ENCODE measurements at places on chromosomes 12 and 14. TPM values are rescaled to one million over a fixed set of nuclear protein-coding genes. Genes with fewer than 3 reads are reported as not detected.
A peak's percentile ranks its signal among the peaks of the same experiment; 100 is the strongest.

DNA sequence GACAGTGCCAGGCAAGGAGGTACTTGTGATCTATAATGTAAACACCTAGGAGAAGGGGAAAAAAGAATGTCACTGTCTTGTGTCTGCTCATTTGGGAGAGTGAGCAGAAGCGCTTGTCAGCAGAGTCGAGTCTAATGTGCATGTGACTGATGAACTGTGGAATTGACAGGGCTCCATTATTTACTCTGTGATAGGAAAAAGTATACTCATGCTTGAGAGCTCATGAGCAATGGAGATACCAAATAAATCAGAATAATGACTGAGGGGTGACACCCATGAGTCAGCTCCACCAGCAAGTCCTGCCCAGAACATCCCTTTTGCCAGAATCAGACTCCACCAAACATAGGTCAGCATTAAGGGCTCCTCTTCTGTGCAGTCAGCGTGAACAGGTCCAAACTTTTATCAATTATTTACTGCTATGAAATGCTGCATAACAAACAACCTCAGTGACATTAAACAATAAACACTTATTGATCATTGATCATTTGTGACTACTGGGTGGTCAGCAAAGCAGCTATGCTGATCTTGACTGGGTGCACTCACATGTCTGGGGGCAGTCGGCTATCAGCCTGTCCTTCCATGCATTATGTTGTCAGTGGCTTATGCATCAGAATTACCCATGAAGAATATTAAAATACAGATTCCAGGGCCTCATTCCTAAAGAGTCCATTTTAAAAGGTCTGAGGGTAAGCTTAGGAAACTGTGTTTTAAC is 29.2 kb upstream of the WSCD2 start:
- H3K4me1 ChIP-seq: peaks cover 16% of the 10 kb centered on the region
- no peaks in the 10 kb centered on the region for H3K36me3 ChIP-seq
- no peak overlapping the region for H3K27ac ChIP-seq
- no peaks in the 10 kb centered on the region for H3K27me3 ChIP-seq

DNA sequence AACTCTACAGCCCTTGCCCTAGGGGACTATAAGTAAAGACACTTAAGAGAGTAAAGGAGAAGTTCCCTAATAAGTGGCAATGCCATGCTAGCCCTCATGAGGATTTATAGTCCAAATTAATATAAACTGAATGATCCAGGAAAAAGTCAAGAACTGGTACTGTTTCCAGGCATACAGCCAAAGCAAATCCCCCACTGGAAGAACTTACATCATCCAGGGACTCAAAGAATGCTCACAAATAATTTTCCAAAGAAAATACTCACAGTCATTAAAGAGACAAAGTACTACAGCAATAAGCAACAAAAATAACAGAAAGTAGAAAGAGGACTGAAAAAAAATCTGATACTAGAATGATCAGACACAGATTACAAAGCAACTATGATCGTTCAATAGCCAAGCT is 79.7 kb upstream of the RAP1B start:
- no peak overlapping the region for H3K4me3 ChIP-seq
- H3K4me1 ChIP-seq: no peaks in the 10 kb centered on the region
- DNase-seq: no peak
- H3K36me3 ChIP-seq: no peaks in the 10 kb centered on the region
- H3K27me3 ChIP-seq: no peaks in the 10 kb centered on the region

- no peak overlapping the region for H3K27ac ChIP-seq
- peaks cover 2% of the 10 kb centered on the region for H3K4me1 ChIP-seq
Measured at GRCh38 chr14:20667957-20668356, 16.4 kb upstream of the RNASE4 start.

GRCh38 chr12:88578276-88579160 is 1.8 kb downstream of the KITLG start:
- DNase-seq: peak; percentile 19
- H3K4me1 ChIP-seq: peaks cover 63% of the 10 kb centered on the region
- peaks cover 16% of the 10 kb centered on the region for H3K27me3 ChIP-seq
- peak overlapping the region; percentile 37 for H3K27ac ChIP-seq
- H3K4me3 ChIP-seq: peak overlapping the region; percentile 95

CCDC196 gene
- total RNA-seq: not detected

CELA1 gene
- not detected for total RNA-seq

TROAP gene
- total RNA-seq: 89.2 TPM

HSPA2 gene
- total RNA-seq: 40.7 TPM

DNA sequence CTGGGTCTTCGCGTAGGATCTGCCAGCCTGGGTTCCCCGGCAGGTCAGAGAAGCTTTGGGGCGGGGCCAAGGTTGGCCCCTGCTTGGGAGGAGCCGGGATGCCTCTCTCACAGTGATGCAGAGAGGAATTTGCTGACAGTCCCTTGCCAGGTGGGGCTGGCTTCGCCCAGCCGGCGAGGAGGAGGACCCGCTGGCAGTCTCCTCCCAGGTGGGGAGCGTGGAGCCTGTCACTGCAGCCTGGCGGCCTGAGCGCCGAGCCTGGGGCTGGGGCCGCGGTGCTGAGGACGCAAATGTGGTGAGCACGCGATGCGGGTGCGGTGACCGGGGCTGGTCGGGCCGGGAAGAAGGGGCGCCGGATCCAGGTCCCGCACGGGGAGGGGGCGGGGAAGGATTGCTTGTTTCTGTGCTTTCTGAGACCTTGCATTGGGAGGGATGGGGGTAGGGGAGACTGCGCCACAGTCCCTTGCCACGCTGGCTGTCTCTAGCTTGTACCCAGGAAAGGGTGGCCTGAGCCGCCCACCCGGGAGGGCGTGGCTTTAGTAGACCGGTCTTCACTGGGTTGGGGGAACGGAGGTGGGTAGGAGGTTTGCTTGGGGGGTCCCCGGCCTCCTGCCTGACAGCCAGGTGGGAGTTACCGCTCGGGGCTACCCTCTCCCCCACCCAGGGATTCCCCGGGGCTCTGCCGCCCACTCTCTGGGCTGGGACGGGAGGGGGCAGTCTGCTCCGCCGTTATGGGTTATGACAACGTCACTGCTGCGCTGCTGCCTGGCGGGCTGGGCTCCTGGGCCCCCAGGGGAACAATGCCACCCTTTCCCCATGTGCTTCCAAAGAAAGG is at the start of gene TMEM63C:
Gene TMEM63C (plus strand): TSS at position 196 of the 835 bp plus-strand sequence. CDS start 37,016 bp downstream, outside the sequence.
- peak within 1 kb of the TSS; percentile 89 for H3K27ac ChIP-seq
- no peaks in the 10 kb centered on the region for H3K36me3 ChIP-seq
- peak; percentile 98 for DNase-seq
- peak within 1 kb of the TSS; percentile 74 for H3K4me3 ChIP-seq
- H3K4me1 ChIP-seq: peaks cover 9% of the 10 kb centered on the region
- H3K27me3 ChIP-seq: peaks cover 9% of the 10 kb centered on the region

DNA sequence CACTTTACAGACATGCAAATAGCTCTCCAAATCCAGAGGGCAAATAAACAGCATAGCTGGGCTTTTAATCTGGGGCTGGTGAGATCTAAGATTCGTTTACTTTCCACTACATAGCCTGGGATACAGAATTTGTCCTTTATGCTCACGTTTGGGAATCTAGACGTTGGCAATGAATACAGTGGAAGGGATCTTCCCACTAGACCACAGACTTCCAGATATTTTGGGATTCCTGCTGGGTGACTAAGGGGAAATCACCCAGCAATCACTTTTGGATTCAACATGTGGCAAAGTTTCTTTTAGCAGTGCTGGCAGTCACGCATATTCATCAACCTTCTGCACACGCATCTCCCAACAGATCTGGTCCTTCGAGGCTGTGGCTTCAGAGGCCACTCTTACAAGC is 23.5 kb downstream of the APPL2 start:
- DNase-seq: no peak
- H3K36me3 ChIP-seq: peaks cover 16% of the 10 kb centered on the region
- no peak overlapping the region for H3K4me3 ChIP-seq
- no peak overlapping the region for H3K27ac ChIP-seq
- H3K27me3 ChIP-seq: no peaks in the 10 kb centered on the region
- peaks cover 6% of the 10 kb centered on the region for H3K4me1 ChIP-seq

Data from WTC11 (cell line).